ENCODE measurements at places on chromosomes 6 and 20.
A peak's percentile ranks its signal among the peaks of the same experiment; 100 is the strongest.

DNA sequence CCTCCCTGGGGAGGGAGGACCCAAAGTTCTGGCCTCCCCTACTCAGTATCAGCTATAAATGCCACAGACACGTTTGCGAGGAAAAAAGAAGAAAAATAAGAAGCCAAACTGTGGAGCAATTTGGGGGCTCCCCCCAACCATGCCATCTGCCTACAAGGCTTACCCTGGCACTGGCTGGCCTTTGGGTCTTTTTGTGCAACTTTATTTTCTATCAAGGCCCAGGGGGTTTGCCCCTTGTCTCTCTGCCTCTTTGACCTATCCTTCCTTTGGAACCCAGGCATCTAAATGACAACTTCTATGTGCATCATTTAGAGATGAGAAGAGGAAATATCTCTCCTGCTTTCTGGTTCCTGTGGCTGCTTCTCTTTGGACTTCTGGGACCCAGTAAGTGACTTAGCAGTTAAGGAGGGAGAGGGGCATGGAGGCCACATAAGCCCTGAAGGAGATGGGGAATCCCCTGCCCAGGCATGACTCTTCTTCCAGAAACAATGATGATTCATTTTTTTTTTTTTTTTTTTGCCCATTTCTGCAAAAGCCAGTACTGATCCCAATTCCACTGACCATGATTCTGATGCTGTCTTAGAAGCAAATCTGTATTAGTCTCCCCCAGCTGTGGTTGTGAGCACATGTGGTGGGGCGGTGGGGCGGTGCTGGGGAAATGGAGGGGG lies at the start of gene MUC22:
Gene MUC22 (plus strand): TSS at position 82 of the 668 bp plus-strand sequence. CDS start 233 bp downstream, at position 315.
- peak; percentile 70 for DNase-seq

DNA sequence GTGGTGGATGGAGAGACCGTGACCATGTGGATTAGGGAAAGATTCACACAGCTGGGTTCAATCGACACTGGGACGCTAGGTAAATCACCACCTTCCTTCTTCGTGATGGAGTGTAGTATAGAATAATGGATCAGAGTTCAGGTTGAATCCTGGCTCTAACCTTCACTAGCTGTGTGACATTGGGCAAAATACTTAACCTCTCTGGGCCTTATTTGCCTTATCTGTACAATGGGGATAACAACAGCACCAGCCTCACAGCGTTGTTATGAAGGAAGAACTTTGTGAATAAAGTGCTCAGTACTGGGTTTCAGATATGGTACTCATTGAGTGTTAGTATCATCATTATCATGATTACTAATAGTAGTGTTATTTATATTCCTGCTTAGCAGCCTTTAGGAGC lies 126.1 kb upstream of the AKAP12 start:
- no peak for DNase-seq

GRCh38 chr6:10510592-10511367 lies 10.4 kb upstream of the GCNT2 start:
- no peak for DNase-seq

GRCh38 chr6:151029970-151030369 lies 164.5 kb downstream of the MTHFD1L start:
- no peak for DNase-seq
